NCI-H524 treated with DMSO at 0.1 percent for 48 hours (cell line): ENCODE measurements at places on chromosomes 12 and 14.

- no peak for DNase-seq
Observed at GRCh38 chr14:60349663-60350365, 100.8 kb downstream of the PPM1A start.

- DNase-seq = no peak
Observed at GRCh38 chr12:76863005-76863670, 15.7 kb downstream of the CSRP2 start.

GRCh38 chr12:8822298-8822697 is at the start of gene A2ML1:
Gene A2ML1 (plus strand): TSS chr12:8822621. CDS start chr12:8822652, 31 bp downstream.
- DNase-seq = no peak

- DNase-seq = no peak
Observed at GRCh38 chr12:388541-389141, 479 bp downstream of the KDM5A start.

DNA sequence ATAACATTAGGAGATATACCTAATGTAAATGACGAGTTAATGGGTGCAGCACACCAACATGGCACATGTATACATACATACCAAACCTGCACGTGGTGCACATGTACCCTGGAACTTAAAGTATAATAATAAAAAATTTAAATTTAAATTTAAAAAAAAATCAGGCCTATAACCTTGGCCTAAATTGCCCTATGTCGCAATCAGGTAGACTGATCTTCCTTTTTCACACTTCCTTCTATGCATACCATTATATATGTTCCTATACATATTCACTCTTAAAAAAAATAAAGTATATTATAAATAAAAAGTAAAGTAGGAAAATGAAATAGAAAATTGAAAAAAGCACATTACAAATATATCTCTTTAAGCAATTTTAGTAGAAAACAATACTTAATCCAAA is 117.7 kb upstream of the GARIN2 start:
- no peak for DNase-seq
